CD4-positive, alpha-beta T cell (primary cell): ENCODE measurements at places on chromosomes 1 and 21. TPM values are rescaled to one million over a fixed set of nuclear protein-coding genes. Genes with fewer than 3 reads are reported as not detected.

- DNase-seq = no peak
- no peak overlapping the region for H3K27ac ChIP-seq
- no peaks in the 10 kb centered on the region for H3K27me3 ChIP-seq
- H3K36me3 ChIP-seq = no peaks in the 10 kb centered on the region
- H3K4me3 ChIP-seq = no peak overlapping the region
- H3K4me1 ChIP-seq = peaks cover 4% of the 10 kb centered on the region
Measured at GRCh38 chr1:53186533-53186932, 10.1 kb upstream of the CPT2 start.

MIS18A gene
- 2.7 TPM for total RNA-seq

ZNF326 gene
- total RNA-seq = 56.2 TPM

NEK2 gene
- total RNA-seq = not detected

MAP3K21 gene
- 0.95 TPM for total RNA-seq
